ENCODE measurements at places on chromosomes 2 and 18.

- DNase-seq, result no peak
These were observed 25.2 kb downstream of the B3GNT2 start for GRCh38 chr2:62221141-62221540.

DNA sequence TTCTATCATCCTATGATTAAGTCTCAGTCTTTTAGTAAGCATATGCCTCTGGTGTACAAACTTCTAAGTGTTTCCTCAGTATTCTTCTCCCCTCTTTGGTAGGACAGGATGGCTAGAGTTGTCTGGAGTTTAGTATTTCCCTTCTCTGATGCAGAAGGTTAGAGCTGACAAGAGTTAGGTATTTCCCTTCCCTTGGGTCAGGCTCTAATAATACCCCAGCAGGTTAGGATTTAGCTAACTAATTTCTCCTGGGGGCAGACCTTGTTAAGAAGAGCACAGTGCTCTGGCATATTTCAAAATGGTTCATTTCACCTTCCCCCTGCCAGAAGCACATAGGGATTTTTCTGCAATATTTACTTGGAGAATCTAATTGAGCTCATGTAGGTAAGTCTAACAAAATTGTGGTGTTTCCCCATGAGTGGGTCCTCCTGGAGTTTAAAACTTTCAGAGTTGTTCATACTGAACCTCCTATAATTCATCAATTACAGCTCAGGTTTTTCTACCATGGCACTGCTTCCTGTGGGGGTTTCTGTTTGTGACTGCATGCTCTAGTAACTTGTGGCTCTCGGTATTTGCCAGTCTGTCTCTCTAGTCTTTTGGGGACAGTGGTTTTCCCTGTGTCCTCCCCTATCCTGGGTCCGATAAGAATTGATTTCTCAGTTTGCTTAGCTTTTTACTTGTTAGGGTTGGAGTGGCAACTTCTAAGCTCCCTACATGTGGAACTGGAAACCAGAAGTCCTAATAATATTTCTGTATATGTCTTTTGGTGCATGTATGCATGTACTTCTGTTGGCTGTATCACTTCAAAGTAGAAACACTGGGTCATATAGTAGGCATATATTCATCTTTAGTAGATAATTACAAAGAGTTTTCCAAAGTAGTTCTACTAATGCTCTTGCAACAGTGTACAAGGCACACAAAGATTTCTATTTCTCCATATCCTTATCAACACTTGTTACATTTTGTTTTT is 77.7 kb downstream of the GDF7 start:
- no peak for DNase-seq

GRCh38 chr18:69444221-69444620 is 43.5 kb downstream of the DOK6 start:
- no peak for DNase-seq

DNA sequence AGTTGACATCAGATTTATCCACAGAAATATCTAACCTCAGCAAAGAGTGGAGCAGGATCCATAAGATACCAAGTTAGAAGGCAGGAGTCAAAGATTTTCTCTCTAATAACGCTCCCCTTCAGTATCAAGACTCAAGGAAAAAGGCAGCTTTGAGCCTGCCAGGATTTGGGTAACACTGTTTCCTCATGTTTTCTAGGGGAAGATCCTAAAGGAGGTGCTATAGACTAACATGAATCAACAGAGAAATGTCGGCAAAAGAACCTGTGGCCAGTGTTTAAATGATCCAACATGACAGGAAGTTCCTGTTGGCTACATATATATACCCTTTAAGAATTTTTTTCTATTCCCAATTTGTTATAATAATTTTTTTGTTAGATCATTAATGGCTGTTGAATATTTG is 402.3 kb downstream of the TGIF1 start:
- DNase-seq, result no peak

DNA sequence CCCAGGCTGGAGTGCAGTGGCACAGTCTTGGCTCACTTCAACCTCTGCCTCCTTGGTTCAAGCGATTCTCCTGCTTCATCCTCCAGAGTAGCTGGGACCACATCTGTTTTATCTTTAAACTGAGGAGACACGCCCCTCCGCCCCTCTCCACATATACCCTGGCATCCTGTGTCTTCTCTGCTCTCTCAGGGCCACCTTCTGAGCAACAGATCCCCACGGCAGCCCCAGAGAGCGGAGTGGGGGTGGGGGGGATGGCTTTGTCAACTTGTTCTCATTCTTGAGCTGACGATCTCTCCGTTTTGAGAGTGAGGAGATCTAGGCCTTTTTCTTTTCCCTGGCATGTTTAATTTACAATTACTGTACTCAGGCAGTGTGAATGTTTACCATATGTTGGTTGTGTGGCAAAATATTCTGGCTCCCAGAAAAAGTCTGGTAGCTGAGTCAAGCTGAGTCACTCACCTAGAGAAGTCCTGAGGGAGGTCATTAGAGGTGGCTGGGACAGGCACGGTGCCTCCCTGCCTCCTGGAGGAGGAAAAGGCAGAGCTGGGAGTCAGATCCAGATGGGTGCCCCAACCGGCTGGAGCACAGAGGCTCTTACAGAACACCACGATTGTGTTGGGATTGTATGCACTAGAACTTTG is 19.5 kb upstream of the ID2 start:
- DNase-seq, result no peak

GRCh38 chr2:12051831-12052230 is 305.4 kb downstream of the LPIN1 start:
- no peak for DNase-seq

- DNase-seq, result no peak
These were observed 75.5 kb upstream of the FRZB start for GRCh38 chr2:182941919-182942318.

DNA sequence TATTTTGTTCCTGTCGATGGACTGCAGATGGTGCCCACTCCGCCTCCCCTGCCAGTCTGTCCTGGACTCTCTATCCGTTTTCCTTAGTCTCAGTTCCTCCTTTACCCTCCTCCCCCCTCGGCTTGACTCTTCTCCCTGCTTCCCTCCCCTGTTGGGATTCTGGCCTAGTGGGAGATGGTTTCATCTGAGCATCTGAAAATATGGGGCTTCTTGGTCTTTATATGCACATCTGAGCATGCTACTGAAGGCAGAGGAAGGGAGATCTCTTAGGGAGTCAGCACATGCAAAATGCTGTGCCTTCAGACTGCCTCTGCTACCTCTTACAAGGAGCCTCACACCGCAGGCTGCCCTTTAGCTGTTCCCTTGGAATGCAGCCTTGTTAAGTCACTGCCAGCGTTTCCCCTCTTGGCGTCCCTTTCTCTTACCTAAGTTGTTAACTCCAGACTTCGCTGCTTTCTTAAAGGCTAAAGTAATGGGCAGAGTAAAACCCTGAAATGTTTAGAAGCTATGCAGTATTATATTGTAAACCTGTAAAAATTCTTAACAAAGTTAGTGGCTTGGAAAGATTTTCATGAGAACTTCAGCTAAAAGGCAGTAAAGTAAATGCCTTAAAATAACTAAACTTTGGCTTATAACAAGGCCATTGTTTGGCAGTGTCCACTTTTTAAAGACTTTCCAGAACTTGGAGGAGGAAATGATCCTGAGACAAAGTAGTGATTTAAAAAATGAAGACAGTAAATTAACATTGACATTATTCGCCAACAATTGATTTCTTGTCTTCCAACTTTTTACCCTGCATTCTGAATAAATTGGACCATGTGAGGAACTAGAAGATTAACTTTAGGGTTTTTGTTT is 49.8 kb downstream of the LDLRAD4 start:
- no peak for DNase-seq

- DNase-seq, result no peak
These were observed 830.5 kb upstream of the KLHL29 start for GRCh38 chr2:22554453-22554852.

DNA sequence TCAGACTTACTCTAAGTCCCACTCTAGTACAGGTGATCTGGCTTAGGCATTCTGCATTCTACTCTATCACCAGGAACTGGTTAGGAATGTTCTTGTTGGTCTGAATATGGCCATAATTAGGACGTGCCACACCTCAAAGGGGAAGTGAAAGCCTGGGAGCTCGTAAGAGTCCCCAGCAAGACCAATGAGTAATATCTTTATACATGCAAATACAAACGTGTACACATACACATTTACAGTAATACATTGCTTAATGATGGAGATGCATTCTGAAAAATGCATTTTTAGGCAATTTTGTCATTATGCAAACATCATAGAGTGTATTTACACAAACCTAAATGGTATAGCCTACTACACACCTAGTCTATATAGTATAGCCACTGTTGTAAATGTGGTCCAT is 19.5 kb upstream of the ERCC3 start:
- DNase-seq, result no peak

DNA sequence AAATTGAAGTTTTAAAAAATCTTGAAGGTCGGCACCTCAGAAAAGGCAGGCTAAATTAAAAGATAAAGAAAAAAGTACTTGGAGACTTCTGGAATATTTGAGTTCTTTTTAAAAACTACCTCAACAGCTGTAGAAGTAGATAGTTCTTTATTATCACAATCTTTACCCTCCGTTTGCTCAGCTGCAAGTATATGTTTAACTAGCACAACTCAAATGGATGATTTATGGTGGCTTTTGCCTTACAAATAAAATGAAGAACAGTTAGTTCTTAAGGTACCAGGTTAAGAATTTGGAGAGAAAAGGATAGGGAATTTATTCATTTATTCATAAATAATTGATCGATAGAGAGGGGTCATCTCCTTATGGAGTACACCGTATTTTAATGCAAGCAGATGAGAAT is 237.6 kb upstream of the FOSL2 start:
- no peak for DNase-seq

DNA sequence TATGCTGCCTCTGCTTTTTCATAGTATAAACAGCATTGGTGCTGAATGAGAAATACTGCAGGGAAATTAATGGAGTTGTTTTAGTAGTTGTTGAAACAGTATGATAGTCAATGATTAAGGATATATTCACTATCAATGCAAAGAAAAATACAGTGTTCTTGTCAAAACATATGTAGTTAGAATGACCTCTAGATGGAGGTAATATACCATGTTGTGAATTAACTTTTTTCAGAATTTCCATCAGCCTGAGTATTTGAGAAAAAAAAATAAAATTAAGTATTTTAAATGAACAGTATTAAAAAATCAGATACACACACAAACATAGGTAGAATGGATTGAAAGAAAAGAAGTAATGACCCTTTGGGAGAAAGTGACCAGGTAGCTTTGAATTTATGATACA is 59.5 kb downstream of the RMDN2 start:
- no peak for DNase-seq

DNA sequence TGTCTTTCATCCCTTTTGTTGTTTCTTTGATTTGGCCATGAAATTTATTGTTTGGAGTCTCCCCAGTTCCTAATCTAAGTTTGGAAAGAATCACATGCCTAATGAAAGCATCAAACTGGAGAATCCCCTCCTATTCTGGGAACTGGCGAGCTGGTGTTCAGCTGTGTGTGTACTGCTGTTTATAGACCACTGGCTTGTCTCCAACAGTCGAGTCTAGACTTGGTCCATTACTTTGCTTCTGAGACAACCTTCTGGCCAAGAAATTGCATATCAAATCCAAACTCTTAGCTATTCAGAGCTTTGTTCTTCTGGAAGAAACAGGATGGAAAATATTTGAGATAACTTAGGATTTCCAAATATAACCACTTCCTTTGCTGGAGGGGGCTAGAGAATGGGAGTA is 111.5 kb upstream of the THSD7B start:
- no peak for DNase-seq

DNA sequence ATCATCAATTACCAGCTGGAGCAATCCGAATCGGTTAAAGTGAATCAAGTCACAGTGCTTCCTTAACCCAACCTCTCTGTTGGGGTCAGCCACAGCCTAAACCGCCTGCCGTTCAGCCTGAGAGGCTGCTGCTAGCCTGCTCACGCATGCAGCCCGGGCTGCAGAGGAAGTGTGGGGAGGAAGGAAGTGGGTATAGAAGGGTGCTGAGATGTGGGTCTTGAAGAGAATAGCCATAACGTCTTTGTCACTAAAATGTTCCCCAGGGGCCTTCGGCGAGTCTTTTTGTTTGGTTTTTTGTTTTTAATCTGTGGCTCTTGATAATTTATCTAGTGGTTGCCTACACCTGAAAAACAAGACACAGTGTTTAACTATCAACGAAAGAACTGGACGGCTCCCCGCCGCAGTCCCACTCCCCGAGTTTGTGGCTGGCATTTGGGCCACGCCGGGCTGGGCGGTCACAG is 496 bp upstream of the ITGA4 start:
- peak; percentile 90 for DNase-seq

GRCh38 chr18:32439241-32439640 is 31.4 kb downstream of the GAREM1 start:
- DNase-seq, result no peak

DNA sequence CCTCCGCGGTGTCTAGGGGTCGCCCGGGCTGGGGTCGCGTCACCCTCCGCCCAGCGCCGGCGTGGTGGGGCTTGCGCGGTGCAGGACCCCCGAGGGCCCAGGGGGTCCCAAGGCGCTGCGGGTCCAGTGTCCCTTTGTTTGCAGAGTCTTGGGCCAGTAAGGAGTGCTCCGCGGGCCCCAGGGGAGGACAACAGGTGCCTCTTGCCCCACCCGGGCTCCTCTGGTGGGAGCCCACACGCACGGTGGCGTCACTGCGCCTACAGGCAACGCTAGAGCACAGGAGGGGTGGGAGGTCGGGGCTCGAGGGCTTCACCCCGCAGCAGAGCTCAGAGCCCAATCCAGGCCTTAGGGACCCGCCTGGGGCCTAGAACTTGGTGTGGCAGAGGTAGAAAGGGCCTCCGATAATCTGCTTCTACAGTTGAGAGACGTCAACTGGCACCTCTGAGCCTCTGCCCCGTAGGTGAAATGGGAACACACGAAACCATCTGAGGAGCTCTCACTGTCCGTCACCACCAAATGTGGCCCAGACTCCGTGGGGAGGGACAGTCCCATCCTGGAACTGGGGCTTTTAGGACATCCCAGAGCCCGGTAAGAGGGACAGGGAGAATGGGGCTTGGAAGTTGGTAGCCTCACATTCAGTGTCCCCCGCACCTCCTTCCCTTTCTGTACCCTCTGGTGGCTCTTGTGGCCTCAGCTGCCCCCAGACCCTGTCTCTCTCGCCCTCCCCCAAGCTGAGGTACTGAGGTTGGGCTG is 1.4 kb downstream of the ARID5A start:
- peak; percentile 58 for DNase-seq

DNA sequence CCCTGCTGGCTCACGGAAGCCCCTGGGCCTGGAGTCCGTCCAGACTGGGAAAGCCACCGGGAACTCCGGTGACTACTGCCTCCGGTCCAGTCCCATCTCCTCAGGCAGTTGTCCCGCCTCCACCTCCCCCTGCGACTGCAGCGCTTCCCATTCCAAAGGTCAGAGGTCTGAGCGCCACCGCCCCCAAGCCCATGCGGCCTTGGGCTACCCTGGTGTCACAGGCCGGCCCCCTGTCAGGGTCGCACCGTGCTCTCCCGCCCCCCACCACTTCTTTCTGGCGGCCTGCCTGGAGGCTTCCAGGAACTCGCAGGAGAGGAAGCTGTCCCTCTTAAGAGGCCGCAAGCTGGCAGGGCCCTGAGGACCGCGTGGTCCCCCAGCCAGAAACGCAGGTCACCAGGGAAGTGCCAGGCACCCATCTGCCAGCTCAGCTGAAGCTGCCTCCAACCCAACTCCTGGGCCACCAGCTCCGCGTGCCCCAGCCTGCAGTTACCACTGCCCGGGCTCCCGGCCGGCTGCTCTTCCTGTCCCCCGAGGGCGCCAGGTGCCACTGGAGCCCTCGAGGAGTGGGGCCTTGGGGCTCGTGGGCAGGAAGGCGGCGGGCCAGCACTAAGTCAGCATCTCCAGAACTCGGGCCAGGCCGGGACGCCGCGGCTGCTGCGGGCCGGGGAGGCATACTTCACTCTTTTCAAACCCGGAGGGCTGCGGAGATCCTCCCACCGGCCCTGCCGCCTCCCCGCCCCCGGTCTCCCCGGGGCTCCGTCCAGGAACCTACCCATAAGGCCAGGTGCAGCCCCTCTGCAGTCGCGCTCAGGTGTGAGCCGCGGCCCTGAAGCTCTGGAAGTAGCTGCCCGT is 83.3 kb upstream of the POMC start:
- DNase-seq, result peak; percentile 32
